ENCODE measurements at places on chromosomes 7 and 10.

- no peak for DNase-seq
These were observed 28.0 kb downstream of the DNAJC1 start for GRCh38 chr10:21975378-21975990.

DNA sequence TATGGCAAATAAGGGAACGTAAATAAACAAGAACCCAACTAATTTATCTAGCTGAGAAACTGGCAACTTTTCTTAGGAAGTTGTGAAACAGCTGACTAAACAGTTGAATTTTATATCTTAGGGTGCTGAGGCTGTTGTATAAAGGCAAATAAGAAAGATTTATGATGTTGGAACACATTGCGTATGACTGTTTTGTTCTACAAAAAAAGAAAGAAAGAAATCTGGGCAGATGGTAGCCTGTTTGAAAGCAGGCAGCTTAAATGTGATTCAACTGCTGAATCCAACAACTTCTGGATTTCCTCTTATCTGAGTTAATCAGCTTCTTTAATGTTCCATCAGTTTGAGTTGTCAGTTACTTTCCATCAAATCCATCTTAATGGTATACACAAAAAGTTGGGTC lies 214.5 kb downstream of the SNX13 start:
- DNase-seq, result no peak

GRCh38 chr10:17273403-17273802 lies 45.4 kb downstream of the VIM start:
- DNase-seq, result no peak

- DNase-seq, result no peak
These were observed 30.7 kb downstream of the SLC16A12 start for GRCh38 chr10:89504691-89505090.

GRCh38 chr10:67697724-67698131 lies 1.7 kb upstream of the CTNNA3 start:
- peak; percentile 33 for DNase-seq

DNA sequence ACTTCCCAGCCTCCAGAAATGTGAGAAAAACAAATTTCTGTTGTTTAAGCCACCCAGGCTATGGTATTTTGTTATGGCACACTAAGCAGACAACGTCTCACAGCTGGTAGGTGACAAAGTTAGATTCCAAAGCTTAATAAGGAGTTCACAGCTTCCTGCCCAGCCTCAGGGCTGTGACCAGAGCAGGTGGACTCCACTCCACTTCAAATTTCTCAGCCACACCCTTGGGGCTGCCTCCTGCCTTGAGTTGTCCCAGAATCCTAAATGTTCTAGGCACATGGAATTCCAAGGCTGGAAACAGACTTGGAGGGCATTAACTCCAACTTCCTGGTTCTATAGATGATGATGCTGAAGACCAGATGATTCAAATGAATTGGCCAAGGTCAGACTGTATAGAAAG lies 310.7 kb downstream of the GRID1 start:
- DNase-seq, result no peak

DNA sequence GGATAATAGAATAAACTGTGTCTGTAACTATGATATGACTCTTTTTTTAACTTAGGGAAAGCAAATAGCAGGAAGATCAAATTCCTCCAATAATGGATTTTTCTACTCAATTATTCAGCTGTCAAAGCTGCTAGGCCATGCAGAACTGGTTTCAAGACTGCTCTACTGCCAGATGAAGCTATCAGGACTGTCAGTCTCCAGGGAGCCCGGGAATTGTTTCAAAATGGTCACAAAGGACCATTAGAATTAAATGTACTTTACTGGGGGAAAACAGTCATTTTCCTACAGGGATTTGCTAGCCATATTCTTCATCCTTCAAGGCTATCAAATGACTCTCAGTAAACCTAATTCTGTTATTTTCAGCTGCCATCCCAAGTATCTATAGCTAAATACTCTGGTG lies 276.3 kb downstream of the LHFPL3 start:
- DNase-seq, result no peak

- DNase-seq, result no peak
These were observed 401.9 kb downstream of the TNS3 start for GRCh38 chr7:47179812-47180515.

DNA sequence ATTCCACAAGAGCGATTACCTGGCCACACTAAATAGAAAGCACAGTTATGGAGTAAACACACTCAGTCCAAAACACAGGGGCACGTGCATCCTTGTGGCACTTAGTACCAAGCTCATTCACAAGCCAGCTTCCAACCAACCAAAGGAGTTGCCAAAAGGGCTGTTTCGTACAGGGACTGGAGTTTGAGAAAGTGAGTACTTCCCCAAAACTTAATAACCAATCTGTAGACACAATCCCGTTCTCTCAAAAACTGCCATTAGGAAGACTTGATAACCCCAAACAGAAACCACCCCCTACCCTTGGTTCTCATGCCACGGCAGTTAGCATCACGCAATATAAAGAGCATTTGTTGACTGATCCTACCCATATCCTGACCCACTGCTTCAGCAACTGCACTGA lies 166.2 kb upstream of the ASAH2 start:
- no peak for DNase-seq

DNA sequence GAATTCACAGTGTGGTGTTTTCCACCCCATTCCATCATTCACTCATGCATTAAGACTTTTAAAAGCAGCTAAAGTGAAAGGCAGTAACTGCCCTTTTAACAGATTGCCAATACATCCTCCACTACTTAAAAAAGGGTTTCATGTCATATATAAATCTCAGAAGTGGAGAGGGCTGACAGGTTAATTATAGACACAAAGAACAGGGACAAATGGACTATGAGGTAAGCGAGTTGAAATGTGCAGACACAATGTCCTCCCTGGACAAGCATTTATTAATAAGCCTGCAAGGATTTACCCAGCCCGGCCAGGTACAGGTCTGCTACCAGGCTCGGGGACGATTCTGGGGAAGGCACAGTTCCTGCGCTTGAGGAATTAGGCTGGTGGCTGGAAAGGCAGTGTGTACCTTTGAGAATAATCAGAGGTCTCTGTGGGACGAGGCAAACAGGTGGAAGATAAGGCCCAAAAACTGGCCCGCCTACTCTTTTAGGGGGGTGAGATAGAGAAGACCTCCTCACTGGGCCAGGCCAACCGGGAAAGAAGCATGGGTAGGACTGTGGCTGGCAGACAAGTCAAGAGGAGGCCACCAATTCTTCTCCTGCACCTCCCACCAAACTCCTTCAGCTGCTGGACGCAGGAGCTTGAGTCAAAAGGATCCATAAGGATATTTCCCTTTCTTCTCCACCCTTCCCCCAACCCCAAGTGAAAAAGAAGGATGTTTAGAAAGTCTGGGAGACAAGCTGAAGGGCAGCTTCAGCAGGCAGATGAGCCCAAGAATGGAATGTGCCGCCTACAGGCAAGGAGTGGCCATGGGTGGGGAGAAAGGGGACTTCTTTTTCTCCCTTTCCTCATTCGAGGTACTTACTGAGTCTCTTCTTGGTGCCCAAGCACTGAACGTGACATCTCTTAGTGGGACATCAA lies 1.5 kb downstream of the PDLIM1 start:
- DNase-seq, result no peak

DNA sequence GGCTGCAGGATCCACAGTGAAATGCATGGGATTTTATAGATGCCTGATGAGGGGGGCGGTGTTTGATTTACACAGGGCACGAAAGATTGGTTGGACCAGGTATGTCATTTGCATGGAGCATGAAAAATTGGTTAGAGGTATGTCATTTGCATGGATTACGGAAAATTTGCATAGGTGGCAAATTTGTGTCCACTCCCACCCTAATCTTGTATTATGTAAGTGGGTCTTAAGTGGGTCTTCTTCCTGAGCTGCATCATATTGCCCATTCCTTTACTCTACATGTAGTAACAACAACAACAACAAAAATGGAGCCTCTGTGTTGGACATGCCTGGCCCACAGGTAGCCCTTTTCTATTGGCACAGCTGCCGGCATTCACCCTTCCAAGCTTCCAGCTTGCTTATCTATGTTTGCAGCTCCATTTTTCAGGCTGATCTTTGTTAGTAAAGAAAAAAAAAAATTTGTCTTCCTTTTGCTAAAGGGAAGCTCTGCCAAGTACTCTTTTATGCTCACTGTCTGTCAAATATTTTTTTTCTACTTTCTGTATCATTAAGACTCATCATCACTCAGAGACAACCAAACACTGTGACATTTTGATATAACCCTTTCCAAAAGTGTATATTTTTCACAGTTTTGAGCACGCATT lies 10.3 kb upstream of the ZNF273 start:
- DNase-seq, result no peak

- DNase-seq, result no peak
These were observed at the start of gene SYCE1 for GRCh38 chr10:133565441-133566294. TSS of gene SYCE1 (minus strand) at chr10:133565583. CDS start at chr10:133565529, 54 bp downstream.

DNA sequence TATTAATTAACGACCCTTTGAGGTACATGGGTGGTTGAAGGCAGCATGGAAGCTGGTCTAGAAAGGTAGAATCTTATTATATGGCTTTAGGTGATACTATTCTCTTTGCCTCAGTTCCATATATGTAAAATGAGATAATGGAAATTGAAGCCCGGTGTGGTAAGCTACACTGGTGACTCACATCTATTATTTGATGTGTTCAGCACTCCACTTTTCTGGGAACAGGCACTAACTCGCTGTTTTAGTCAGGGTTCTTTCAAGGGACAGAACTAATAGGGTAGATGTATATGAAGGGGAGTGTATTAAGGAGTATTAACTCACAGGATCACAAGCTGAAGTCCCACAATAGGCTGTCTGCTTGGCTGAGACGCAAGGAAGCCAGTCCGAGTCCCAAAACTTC lies 4.4 kb upstream of the TRUB1 start:
- no peak for DNase-seq

- DNase-seq, result no peak
These were observed 12.3 kb downstream of the AUTS2 start for GRCh38 chr7:69610374-69611084.

- no peak for DNase-seq
These were observed 133.5 kb downstream of the RGS10 start for GRCh38 chr10:119408969-119409371.

DNA sequence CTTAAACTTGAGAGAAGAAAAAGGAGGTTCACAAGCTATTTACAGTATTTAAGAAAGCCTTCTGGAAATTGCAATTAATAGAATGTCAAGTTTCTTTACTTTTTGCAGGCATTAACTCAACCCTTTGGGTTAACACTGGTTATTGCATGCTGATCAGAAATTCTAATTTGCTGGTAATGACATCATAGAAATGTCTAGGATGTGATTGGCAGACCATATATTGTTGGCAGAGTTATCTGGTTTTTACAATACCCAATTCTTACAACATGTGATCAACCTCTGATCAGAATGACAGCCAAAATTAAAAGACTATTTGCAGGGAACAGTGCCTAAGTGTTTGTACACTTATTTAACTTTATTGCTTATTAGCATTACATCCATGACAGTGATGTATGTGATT lies 1.6 kb upstream of the CASD1 start:
- DNase-seq, result no peak

- no peak for DNase-seq
These were observed 238.9 kb downstream of the IPMK start for GRCh38 chr10:58028597-58029366.

DNA sequence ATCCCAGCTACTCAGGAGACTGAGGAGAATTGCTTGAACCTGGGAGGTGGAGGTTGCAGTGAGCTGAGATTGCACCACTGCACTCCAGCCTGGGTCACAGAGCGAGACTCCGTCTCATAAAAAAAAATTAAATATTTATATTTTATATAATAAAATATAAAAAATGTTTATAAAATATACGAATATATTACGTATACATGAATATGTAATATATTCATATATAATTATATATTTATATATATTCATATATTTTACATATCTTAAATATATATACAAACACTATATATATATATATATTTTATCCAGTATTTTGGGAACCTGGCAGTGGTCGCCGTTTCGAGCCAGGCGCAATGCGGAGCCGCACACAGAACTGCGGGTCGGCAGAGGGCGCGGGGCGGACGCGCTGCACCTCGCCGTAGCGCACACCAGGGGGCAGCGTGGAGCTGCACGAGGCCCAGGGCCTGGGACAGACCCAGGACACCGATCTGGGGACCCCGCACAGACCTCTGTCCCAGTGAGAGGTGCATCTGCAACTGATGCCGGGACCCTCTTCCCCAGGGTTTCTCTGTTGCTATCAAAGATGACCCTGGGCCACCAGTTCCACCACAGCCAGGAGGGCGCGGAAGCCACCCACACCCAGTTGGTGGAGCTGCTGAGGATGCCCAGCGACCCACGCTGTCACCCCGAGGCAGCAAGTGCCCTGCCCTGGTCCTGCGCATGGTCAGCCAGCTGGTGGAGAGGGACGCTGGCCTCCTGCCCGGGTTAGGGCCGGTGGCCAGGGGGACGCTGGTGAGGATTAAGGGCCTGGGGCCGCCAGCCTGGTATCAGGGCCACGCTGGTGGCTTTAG lies 22.7 kb downstream of the AP5Z1 start:
- no peak for DNase-seq

GRCh38 chr10:43238462-43238861 lies 28.4 kb downstream of the RASGEF1A start:
- no peak for DNase-seq

- no peak for DNase-seq
These were observed 42.6 kb downstream of the ZNF503 start for GRCh38 chr10:75358835-75359421.

- no peak for DNase-seq
These were observed 103.8 kb downstream of the DGKI start for GRCh38 chr7:137743021-137743420.

DNA sequence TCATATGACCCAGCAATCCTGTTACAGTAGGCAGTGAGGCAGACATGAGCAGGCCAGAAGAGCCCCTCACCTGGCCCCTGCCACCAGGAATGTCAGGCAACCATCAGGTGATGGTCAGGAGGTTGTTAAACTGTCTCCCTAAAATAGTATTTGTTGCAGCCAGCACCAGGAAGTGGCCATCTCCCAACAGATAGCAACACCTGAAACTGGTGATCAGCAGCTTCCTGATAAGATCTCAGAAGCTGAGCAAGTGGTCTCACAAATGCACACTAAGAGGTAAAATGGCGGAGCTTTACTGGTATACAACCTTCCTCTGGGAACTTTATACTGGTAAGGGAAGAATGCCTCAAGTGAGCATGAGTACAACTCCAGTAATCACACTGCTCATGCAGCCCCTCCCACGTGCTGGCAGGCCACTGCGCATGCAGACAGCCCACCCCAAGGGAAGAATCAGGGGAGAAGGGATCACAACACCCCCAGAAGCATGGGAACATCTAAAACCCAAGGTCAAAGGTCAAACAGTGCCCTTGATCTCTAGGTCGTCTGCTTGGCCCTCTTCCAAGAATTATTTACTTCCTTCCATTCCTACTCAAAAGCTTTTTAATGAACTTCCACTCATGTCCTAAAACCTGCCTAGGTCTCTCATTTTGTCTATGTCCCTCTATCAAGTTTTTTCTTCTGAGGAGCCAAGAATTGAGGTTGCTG lies 133.5 kb downstream of the DOCK4 start:
- DNase-seq, result no peak

DNA sequence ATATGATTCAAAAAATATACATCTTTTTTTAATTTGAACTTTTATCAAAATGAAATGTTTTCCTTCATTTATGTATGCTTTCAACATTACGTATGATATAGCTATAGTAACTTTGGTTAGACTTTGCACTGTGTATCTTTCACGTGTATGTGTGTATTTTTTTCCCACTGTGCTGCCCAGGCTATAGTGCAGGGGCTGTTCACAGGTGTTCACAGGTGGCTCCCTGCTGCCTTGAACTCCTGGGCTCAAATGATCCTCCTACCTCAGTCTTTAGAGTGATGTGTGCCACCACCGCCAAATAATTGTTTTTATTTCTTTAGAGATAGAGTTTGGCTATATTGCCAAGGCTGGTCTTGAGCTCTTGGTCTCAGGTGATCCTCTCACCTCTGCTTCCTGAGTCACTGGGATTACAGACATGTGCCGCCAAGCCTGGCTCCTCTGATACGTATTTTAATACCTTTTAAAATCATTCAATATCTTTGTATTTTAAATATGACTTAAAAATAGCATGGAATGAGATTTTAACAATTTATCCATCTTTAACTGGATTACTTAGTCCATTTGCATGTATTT lies 29.0 kb downstream of the FANK1 start:
- DNase-seq, result no peak

All from GM12864 (cell line).